ENCODE measurements at places on chromosomes 16 and 17. TPM values are rescaled to one million over a fixed set of nuclear protein-coding genes. Genes with fewer than 3 reads are reported as not detected.

CES5A gene
- total RNA-seq: not detected

NKD1 gene
- total RNA-seq: 0.07 TPM

NPIPA5 gene
- 1.1 TPM for total RNA-seq

RAB37 gene
- 0.53 TPM for total RNA-seq

TMEM101 gene
- total RNA-seq: 101 TPM

WSCD1 gene
- 37.3 TPM for total RNA-seq

PERCC1 gene
- total RNA-seq: not detected

TBX6 gene
- 0.18 TPM for total RNA-seq

KRT39 gene
- not detected for total RNA-seq

ZFPM1 gene
- 2.0 TPM for total RNA-seq

SRCIN1 gene
- 0.07 TPM for total RNA-seq

CDK3 gene
- 1.1 TPM for total RNA-seq

ERN2 gene
- not detected for total RNA-seq

PSMD11 gene
- 208 TPM for total RNA-seq

CTRB2 gene
- total RNA-seq: not detected

Measured in pulmonary artery endothelial cell (primary cell).